Placental pericyte (primary cell): ENCODE measurements at places on chromosomes 11 and 22. TPM values are rescaled to one million over a fixed set of nuclear protein-coding genes. Genes with fewer than 3 reads are reported as not detected.

CYB5R2 gene
- total RNA-seq, result 16.4 and 19.6 TPM in 2 replicates

TIGD3 gene
- total RNA-seq, result 0.22 TPM in 1 of 2 replicates, not detected in the other

EED gene
- total RNA-seq, result 6.6 and 21.2 TPM in 2 replicates

TMPRSS13 gene
- total RNA-seq, result not detected in 2 replicates

TCN1 gene
- not detected in 2 replicates for total RNA-seq

CECR2 gene
- not detected in 2 replicates for total RNA-seq

CNIH2 gene
- not detected in 2 replicates for total RNA-seq

ASCC2 gene
- total RNA-seq, result 39.2 and 44.8 TPM in 2 replicates

PACSIN3 gene
- 16.6 and 22.3 TPM in 2 replicates for total RNA-seq
